ENCODE measurements at places on chromosomes 1 and 21.
A peak's percentile ranks its signal among the peaks of the same experiment; 100 is the strongest.

GRCh38 chr1:39676948-39677548, 5.1 kb upstream of the NT5C1A start:
- no peak for DNase-seq

DNA sequence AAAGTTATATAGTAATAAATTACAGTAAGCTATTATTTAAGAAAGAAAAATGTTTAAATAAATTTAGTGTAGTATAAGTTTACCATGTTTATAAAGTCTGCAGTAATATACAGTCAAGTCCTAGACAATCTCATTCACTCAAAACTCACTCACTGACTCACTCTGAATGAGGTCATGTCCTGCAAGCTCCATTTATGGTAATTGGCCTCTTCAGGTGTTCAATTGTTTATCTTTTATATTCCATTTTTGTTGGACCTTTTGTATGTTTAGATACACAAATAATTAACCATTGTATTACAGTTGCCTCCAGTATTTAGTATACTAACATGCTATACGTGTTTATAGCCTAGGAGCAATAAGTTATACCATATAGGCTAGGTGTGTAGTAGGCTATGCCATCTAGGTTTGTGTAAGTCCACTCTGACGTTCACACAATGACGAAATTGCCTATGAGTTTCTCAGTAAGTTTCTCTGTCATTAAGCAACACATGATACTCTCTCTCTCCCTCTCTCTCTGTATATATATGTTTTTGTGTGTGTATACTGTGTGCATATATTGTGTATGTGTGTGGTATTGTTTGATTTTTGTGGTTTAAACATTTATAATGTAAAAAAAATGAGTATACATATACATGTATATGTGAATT, 161.2 kb downstream of the NCAM2 start:
- DNase-seq, result no peak

DNA sequence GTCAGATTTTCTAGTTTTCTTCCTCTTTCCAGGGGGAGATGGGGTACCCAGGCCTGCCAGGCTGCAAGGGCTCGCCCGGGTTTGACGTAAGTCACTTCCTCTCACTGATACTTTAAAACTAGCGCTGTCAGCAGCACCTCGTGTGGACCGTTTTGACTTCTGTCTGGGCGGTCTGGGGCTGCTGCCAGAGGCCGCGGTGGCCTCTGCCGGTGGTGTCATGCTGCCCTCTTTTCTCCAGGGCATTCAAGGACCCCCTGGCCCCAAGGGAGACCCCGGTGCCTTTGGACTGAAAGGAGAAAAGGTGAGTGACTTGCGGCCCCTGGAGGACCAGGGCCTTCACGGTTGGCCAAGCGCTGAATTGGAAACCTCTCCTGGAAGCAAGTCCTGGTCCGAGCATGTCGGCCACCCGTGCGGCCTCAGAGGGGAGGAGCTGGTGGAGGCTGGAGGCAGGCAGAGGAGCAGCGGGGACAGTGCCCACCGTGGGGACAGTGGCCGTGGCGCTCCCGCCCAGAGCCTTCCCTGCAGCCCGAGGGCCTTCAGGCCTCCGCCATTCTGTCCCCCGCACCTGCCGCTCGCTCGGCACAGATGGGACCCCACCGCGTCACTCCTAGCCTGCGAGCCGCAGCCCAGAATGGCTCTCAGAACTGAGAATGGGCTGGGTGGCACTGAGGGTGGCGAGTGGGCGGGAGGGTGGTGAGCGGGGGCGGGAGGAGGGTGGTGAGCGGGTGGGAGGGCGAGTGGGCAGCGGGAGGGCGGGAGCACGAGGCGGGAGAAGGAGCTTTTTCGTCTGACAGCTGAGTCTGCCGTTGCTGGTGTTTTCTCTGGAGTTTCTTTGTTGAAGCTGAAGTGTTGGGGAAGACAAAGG, 9.4 kb downstream of the COL6A1 start:
- peak; percentile 49 for DNase-seq

DNA sequence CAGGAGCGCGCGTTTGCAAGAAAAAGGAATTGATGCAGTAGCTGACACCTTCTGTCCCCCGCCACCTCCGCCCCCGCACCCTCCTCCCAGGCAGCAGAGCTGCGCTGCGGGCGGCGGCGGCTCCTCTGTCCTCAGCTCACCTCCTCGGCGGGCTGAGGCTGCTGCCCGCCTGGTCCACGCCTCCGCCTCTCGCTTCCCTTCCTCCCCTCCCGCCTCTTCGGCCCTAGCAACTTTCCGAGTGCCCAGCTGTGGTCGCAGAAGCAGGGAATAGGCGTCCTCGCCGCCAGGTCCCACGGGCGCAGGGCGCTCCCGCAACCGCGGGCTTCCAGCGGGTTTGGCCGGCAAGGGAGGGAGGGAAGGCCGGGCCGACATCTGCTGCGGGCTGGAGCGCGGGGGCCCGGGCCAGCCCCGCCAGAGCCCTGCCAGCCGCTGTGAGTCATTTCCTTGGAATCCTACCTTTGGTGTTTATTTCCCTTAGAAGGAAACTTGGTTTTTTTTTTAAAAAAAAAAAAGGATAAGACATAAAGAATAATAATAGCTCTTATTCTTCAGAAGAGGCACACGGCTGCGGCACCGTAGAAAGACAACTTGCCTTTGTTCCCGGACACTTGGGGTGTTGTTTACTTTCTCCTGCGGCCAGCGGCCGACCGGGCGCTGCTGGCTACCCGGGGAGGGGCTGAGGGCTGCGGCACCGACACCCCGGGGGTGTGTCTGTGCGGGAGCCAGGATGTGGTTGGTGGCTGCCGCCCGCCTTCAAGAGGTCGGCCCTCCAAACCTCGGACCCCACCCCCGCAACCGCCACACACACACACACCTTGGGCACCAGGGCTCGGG, 1.1 kb downstream of the SERTAD4 start:
- peak; percentile 66 for DNase-seq

- DNase-seq, result no peak
Measured at GRCh38 chr1:116166655-116167054, 55.5 kb downstream of the MAB21L3 start.

DNA sequence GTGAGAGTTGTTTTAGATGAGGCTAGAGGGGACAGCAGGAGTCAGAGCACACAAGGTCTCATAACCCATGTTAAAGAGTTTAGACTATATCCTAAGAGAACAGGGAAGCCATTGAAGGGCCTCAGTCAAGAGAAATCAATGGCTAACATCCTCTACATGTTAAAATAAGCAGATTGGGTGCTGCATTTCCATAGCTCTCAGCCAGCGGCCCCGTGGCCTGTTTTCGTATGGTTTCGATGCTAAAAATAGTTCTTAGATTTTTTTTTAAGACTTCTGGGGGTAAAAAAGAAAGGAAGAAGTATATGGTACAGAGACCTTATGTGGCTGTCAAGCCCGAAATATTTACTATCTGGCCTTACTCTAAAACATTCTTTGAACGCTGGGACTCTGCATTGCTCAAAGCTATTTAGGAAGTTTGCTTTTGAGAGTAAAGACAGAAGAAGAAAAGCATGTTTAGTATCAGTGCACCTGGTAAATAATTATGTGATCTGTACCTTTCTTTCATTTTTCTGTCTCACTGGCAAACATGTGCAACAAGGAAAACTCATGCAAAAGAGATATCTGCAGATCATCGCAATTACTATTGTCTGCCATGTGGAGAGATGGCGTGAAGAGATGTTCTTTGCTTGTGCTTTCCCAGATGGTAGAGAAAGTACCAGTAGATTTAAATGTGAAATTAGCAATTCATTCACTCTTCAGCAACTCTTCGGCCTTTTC, 8.4 kb downstream of the PDIK1L start:
- DNase-seq, result no peak

- DNase-seq, result peak; percentile 58
Measured at GRCh38 chr1:78045926-78046778, at the start of gene GIPC2. GIPC2 (plus strand) TSS chr1:78045966; CDS start chr1:78046095, 129 bp downstream.

DNA sequence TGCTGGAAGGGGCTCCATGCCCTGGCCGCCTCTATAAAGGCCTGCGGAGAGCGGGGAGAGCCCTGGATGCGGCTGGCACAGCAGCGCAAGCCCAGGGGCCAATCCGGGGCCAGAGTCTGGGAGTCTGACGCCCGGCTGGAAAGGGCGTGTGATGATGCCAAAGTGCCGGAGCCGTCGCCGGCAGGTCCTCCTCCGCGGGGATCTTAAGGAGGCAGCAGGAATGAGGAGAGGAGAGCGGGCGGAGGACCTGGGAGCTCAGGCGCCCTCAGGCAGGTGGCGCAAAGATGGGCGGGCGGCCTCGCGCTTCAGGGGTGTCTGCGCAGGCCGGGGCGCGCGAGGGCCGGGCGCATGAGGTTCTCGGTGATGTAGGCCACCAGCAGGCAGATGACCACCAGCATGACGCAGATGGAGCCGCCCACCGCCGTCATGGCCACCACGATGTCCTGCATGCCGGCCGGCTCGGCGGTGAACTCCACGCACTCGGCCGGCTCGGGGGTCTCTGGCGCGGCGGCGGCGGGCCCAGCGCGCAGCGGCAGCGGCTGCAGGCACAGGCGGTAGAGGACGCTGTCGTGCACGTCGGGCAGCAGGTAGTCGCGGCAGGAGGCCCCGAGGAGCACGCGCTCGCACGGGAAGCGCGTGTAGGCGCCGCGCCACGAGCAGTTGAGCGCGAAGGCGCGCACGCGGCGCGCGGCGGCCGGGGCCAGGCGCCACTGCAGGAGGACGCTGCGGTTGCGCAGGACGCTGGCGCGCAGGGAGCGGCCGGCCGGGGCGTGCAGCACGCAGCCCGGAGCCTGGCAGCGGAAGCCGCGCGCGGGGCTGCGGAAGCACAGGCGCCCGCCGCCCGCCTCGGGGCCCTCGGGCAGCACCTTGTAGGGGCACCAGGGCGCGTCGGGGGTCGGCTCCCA, 653 bp downstream of the FNDC10 start:
- DNase-seq, result peak; percentile 44

GRCh38 chr1:37458551-37458950, 15.8 kb upstream of the ZC3H12A start:
- no peak for DNase-seq

- peak; percentile 96 for DNase-seq
Measured at GRCh38 chr1:222713091-222713961, 962 bp downstream of the BROX start.

GRCh38 chr1:115251856-115252255, 86.2 kb downstream of the NGF start:
- no peak for DNase-seq

DNA sequence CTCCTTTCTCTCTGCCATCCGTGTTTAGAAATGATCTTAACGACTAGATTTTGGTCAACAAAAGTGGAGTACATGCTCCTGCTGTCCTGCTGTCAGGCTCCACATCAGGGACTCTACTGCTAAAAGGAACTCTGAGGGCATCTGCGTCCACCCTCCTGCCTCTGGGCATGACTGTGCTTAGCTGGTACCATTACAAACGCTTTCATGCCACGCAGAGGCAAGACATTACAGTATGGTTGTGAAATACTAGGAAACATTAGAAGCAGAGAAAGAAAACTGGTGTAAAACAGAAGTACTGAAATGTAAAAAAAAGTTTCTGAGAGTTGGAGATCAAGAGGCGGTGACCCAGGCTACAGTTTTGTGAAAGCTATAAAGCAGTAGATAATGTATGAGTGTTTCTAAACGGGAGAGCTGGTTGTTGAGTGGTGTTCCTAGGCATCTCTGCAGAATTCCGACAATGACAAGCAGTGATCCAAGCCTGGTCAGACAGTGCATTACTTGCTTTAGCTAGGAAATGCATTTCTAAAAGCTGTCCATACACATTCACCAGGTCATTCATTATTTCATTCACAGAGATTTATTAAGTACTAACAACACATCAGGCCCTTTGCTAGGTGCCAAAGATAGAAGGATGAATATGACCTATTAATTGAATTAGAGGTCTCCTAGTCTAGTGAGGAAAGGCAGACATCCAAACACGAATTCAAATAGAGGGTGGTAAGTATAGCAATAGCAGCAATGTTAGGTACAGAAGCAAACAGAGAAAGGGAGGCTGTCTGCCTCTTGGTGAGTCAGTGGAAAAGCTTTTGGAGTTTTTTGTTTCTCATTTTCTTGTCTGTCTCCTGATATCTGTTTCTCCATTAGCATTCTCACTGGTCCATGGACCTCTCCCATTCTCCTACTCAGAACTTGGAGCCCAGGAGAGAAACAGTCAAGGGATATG, 401.9 kb downstream of the LMO4 start:
- no peak for DNase-seq

DNA sequence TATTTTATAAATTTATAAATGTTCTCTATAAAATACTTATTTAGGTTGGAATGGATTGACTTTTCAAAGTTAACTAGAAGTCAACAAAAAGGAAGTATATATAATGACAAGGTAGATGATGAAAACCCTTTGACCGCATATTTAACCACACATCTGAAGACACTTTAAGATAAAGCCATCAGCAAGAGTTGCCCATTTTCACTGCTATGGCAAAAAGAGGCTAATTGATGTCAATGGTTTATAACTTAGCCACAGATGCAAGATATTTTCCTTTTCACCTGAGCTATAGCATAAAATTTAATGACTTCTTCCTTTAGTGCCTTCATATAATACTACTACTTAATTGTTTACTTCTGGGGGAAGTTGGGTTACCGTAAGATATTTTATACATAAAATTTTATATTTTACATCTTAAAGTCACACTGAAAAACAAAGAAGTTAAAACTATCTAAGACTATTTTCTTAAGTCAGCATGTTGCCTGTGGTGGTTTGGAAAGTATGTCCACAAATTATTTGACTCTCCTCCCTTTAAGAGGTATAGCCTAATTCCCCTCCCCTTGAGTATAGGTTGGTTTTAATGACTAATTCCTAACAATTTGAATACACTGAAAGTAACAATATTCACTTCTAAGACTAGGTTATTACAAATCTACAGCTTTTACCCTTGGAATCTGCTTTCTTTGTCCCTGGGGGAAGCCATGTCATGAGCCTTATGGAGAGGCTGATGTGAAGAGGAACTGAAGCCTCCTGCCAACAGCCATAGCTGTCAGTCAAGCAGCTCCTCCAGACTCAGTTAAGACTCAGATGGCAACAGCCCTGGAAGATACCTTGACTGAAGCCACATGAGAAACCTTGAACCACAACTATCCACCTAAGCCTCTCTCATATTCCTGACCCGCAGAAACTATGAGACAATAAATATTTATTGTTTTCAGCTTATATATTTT, 40.3 kb upstream of the LRRC8B start:
- no peak for DNase-seq

DNA sequence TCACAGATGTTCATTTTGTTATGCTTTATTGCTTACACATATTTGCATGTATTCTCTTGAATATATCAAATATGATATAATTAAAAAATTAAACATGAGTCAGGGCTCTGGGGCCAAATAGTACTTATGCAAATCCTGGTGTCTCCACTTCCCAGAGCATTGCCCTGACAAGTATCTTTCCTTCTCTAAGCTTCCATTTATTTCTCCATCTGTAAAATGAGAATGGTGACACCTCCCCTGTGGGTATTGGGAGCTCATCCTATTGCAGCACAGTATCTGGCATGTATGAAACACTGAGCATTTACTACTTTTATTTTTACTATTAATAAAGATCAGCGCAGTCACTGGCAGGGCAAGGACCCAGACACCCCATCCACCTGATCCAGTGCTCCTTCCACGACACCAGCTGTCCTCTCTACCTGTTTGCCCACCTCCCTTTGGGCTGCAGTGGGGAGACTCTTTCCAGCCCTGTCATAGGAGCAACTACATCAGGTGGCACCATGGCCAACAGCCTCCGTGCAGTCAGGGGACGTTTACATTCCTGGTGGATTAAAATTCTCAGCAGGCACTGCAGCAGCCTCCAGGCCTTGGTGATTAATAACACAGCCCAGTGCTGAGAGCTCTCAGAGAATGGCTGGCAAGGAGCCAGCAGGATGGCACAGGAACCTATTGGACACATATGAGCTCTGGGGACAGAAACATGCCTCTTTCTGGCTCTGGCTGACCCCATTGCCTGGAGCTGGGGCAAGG, 113.0 kb downstream of the DMRTB1 start:
- no peak for DNase-seq
